Activated T-helper 1 cell treated with anti-CD3 and anti-CD28 coated beads, Interleukin-12 subunit alpha, Interleukin-12 subunit beta, Interleukin-2, Interleukin-4 antibody, amounts not matched to agents 30 ng/mL and 10 ng/mL and 1 ng/mL, durations not matched to agents 14 hours and 24 hours and 36 hours (primary cell): ENCODE measurements at places on chromosomes 16 and 17. TPM values are rescaled to one million over a fixed set of nuclear protein-coding genes. Genes with fewer than 3 reads are reported as not detected.

The ZNF286A gene
- 26.3 and 30.2 TPM in 2 replicates for total RNA-seq

The GOSR1 gene
- 61.5 and 66.6 TPM in 2 replicates for total RNA-seq

The KRTAP4-3 gene
- total RNA-seq, result not detected in 2 replicates

The ALOX12B gene
- 0.51 and 0.78 TPM in 2 replicates for total RNA-seq

The MT1H gene
- 1.4 TPM in 1 of 2 replicates, not detected in the other for total RNA-seq

The GP1BA gene
- not detected in 2 replicates for total RNA-seq

The NPIPA8 gene
- 0.29 and 0.44 TPM in 2 replicates for total RNA-seq

The CACNA1H gene
- total RNA-seq, result 0.12 and 0.18 TPM in 2 replicates

The ABCC3 gene
- total RNA-seq, result not detected in 2 replicates

The BCAS3 gene
- 8.3 and 8.5 TPM in 2 replicates for total RNA-seq

The OSGIN1 gene
- 1.2 and 2.2 TPM in 2 replicates for total RNA-seq

GRCh38 chr16:19744670-19745069 lies 26.6 kb downstream of the IQCK start:
- no peak overlapping the region for H3K27ac ChIP-seq
- peaks cover 2% of the 10 kb centered on the region for H3K27me3 ChIP-seq
- no peaks in the 10 kb centered on the region for H3K36me3 ChIP-seq
- H3K4me1 ChIP-seq, result no peaks in the 10 kb centered on the region
- no peak overlapping the region for H3K4me3 ChIP-seq

GRCh38 chr17:50550661-50551432 lies 3.9 kb downstream of the SPATA20 start:
- H3K27me3 ChIP-seq, result peaks cover 2% of the 10 kb centered on the region
- H3K27ac ChIP-seq, result no peak overlapping the region
- no peaks in the 10 kb centered on the region for H3K36me3 ChIP-seq
- no peak overlapping the region for H3K4me3 ChIP-seq
- H3K4me1 ChIP-seq, result peaks cover 9% of the 10 kb centered on the region

DNA sequence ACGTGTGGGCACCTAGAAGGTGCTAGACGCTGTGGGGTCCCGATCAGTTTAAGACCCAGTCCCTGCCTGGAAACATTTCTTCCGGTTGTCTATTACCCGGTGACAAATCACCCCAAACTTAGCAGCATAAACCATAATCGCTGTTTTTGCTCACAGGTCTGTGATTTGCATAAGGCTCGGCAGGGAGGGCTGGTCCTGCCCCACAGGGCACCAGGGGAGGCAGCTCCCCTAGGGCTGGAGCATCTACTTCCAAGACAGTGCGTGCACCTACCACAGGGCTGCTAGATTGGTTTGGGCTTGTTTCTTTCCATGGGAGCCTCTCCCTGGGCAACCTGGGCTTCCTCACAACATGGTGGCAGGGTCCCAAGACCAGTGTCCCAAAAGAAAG lies 214.5 kb upstream of the CIBAR2 start:
- H3K27ac ChIP-seq, result no peak overlapping the region
- no peaks in the 10 kb centered on the region for H3K4me1 ChIP-seq
- H3K4me3 ChIP-seq, result no peak overlapping the region
- H3K27me3 ChIP-seq, result peaks cover 12% of the 10 kb centered on the region
- no peaks in the 10 kb centered on the region for H3K36me3 ChIP-seq
- DNase-seq, result no peak

DNA sequence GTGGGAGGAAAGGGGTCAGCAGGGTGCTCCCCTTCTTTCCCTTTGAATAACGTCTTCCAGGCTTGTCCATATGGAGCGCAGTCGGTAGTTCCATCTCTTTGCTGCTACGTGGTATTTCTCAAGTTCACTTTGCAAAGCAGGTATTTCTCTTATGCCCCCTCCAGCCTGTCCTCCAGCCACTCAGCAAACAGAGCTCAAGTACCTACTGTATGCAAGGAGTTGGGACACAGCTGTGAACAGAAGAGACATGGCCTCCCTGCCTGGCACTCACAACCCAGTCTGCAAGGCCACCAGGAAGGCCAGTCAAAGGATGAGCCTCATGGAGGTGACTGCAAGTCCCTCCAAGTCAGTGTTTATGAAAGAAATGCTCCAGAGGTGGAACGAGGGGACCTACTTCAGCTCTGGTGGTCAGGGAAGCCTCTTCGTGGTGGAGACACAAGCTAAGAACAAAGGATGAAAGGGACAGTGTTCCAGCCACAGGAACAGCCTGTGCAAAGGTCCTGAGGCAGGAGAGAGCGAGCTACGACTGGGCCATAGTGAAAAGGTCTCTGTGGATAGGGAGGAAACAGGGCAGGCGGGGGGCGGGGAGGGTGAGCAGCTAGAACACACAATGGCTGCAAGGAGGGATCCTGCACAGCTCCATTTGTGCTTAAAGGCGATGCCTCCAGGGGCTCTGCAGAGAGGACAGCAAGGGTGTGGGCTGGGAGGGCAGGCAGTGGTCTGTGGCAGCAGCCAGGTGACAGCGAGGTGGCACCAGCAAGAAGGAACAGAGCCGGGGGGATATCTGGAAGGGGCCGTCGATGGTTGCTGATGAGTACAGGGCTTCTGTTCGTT lies 32.6 kb downstream of the PPL start:
- no peak overlapping the region for H3K27ac ChIP-seq
- H3K27me3 ChIP-seq, result peaks cover 15% of the 10 kb centered on the region
- no peak overlapping the region for H3K4me3 ChIP-seq
- H3K4me1 ChIP-seq, result no peaks in the 10 kb centered on the region
- DNase-seq, result no peak
- no peaks in the 10 kb centered on the region for H3K36me3 ChIP-seq

DNA sequence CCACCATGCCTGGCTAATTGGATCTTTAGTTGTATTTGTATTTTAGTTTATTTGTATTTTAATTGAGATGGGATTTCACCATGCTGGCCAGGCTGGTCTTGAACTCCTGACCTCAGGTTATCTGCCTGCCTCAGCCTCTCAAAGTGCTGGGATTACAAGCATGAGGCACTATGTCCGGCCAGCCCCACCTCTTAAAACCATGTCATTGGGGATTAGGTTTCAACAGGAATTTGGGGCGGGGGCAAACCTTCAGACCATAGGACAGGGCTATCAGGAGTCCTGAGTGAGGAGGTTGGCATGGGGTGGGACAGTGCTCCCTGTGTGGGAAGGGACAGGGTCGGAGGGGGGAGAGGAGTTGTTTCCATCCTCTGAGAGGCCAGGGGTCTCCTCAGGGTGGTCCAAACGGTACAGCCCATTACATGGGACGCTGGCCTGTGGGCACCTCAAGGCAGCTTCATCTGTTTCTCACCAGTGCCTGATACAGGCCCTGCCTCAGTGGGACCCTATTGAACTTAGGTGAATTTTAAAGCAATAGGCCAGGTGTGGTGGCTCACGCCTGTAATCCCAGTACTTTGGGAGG lies 21.6 kb downstream of the GAA start:
- no peak overlapping the region for H3K27ac ChIP-seq
- no peak overlapping the region for H3K4me3 ChIP-seq
- H3K27me3 ChIP-seq, result peaks cover 5% of the 10 kb centered on the region

GRCh38 chr16:380762-381011 lies 1.1 kb downstream of the PGAP6 start:
- DNase-seq, result no peak
- peak overlapping the region; percentile 77 for H3K4me3 ChIP-seq
- peak overlapping the region; percentile 13 for H3K27ac ChIP-seq
- H3K4me1 ChIP-seq, result peaks cover 7% of the 10 kb centered on the region
- no peaks in the 10 kb centered on the region for H3K36me3 ChIP-seq
- peaks cover 14% of the 10 kb centered on the region for H3K27me3 ChIP-seq

GRCh38 chr16:53502331-53503269 lies at the start of gene AKTIP:
Gene AKTIP (minus strand): TSS chr16:53503209. CDS start chr16:53500259, 2,950 bp downstream.
- peaks cover 72% of the 10 kb centered on the region for H3K4me1 ChIP-seq
- H3K4me3 ChIP-seq, result peak within 1 kb of the TSS; percentile 97
- peak within 1 kb of the TSS; percentile 93 for H3K27ac ChIP-seq
- peaks cover 18% of the 10 kb centered on the region for H3K36me3 ChIP-seq
- peak; percentile 20 for DNase-seq

DNA sequence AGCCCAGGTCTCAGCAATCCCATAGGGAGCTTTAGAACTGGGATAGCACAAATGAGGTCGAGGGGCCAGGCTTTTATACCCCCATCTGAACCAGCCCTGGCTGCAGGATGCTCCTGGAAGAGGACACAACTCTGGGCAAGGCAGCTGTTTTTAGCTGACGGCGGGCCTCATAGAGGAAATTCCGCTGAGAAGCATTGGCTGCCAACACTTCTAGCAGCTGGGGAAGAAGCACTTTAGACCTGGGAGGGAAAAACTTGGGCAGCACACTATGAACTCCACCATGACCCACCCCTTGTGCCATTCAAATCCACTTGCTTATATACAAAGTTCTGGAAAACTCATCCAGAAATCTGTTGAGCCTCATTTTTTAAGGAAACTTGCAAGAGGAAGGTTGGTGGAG lies 5.0 kb downstream of the CCL11 start:
- H3K4me3 ChIP-seq, result no peak overlapping the region
- no peaks in the 10 kb centered on the region for H3K4me1 ChIP-seq
- DNase-seq, result no peak
- no peak overlapping the region for H3K27ac ChIP-seq
- no peaks in the 10 kb centered on the region for H3K36me3 ChIP-seq
- peaks cover 13% of the 10 kb centered on the region for H3K27me3 ChIP-seq

DNA sequence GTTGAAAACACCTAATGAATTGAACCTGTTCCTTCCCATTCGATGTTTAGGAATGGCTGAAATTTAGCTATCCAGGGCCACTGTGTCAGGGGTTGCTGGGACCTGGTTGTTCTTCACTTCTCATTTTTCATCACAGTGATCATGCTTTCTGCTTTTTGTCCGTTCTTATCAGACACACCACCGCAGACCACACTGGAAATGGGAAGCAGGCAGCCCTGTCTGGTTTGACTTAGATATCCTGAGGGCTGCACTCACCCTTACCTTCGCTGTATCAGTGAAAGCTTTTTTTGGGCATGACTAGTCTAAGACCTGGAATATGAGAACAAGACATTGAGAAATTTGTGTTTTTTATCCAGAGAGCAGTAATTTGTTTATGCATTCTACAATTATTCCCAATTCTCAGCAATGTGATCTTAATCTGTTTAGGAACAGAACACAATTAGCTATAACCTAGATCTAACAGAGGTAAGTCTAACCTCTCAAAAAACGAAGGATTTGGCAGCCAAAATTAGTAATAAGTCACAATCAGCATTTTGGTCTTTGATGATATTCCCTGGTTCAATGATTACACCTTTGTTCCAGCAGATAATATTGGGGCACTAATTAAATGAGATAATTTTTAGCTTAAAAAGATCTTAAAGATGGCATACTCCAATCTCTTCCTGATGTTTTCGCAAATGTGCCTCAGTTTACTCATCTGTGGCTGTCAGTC lies 126.0 kb upstream of the GOT2 start:
- peaks cover 4% of the 10 kb centered on the region for H3K27me3 ChIP-seq
- no peak overlapping the region for H3K4me3 ChIP-seq
- H3K4me1 ChIP-seq, result no peaks in the 10 kb centered on the region
- no peak for DNase-seq
- no peak overlapping the region for H3K27ac ChIP-seq

DNA sequence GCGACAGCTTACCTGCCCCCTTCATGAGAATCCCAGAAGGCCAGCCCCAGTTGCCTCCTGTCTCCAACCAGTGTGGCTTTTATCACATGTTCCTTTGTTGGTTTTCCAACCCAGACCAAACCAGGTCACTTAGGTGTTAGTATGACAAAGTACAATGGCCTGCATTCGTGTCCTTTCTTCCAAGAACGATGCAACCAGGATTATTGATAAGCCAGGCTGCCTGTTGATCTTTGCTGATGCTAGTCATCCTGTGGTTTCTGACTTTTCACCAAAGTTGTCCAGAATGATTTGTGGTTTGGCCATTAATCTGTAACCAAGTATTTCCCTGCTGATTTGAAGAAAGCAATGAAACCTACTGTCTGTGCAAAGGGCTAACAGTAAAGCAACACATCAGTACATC lies 191.4 kb downstream of the CYLD start:
- DNase-seq, result no peak
- no peaks in the 10 kb centered on the region for H3K4me1 ChIP-seq
- no peak overlapping the region for H3K27ac ChIP-seq
- H3K4me3 ChIP-seq, result no peak overlapping the region
- H3K36me3 ChIP-seq, result no peaks in the 10 kb centered on the region

DNA sequence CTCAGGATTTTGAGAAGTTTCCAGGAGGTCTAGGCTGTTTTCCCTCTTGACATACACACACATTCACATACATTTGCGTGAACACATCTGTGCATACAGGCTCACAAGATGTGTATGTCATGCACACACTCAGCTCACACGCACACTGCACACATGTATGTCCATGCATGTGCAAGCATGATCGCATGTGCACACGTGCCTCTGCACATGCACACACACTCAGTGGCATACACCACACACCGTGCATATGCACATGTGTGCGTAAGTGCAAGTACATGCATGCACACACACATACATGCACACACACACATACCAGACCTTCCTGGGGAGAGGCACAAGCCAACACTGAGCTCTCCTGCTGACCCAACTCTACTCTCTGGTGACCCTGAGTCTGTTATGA lies 171.4 kb downstream of the RBFOX3 start:
- DNase-seq, result no peak
- no peak overlapping the region for H3K27ac ChIP-seq
- peaks cover 3% of the 10 kb centered on the region for H3K27me3 ChIP-seq
- H3K4me3 ChIP-seq, result no peak overlapping the region

DNA sequence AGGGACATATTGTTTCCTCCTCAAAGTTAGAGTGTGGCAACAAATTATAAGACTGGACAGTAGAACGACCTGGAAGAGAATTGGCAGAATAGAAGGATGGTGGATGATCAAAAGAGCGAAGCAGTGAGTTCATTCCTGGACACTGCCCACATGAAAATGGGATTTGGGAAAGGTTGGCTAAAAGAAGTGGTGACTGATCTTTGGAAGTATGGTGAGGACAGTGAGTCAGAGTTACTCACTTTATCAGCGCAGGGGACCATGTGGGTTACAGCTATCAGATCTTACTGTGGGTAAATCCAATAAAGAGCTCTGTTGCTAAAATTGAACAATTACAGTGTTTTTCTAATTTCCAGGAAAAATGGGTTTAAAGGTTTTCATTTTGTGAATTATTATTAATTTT lies 2.7 kb upstream of the TANC2 start:
- H3K27me3 ChIP-seq, result peaks cover 61% of the 10 kb centered on the region
- H3K36me3 ChIP-seq, result no peaks in the 10 kb centered on the region
- no peak overlapping the region for H3K4me3 ChIP-seq
- H3K27ac ChIP-seq, result no peak overlapping the region

GRCh38 chr16:86512860-86513470 lies 2.6 kb downstream of the FOXF1 start:
- H3K4me3 ChIP-seq, result peak overlapping the region; percentile 33
- peak overlapping the region; percentile 53 for H3K27ac ChIP-seq
- H3K27me3 ChIP-seq, result peaks cover 52% of the 10 kb centered on the region
- no peak for DNase-seq
- H3K36me3 ChIP-seq, result peaks cover 3% of the 10 kb centered on the region

GRCh38 chr16:69768666-69769065 lies 6.5 kb downstream of the WWP2 start:
- H3K4me3 ChIP-seq, result no peak overlapping the region
- no peaks in the 10 kb centered on the region for H3K27me3 ChIP-seq
- H3K4me1 ChIP-seq, result peaks cover 39% of the 10 kb centered on the region
- DNase-seq, result no peak
- H3K36me3 ChIP-seq, result peaks cover 6% of the 10 kb centered on the region

GRCh38 chr17:30173649-30174048 lies 57.0 kb downstream of the NSRP1 start:
- no peak overlapping the region for H3K4me3 ChIP-seq
- no peak overlapping the region for H3K27ac ChIP-seq
- no peak for DNase-seq
- H3K4me1 ChIP-seq, result peaks cover 23% of the 10 kb centered on the region
- no peaks in the 10 kb centered on the region for H3K27me3 ChIP-seq
- H3K36me3 ChIP-seq, result peaks cover 37% of the 10 kb centered on the region

GRCh38 chr16:58503166-58503862 lies 3.4 kb downstream of the NDRG4 start:
- no peaks in the 10 kb centered on the region for H3K36me3 ChIP-seq
- H3K27ac ChIP-seq, result no peak overlapping the region
- H3K4me1 ChIP-seq, result no peaks in the 10 kb centered on the region
